Stimulated activated naive CD8-positive, alpha-beta T cell treated with anti-CD3 and anti-CD28 coated beads, Interleukin-15, amount 100 ng/mL, for 72 hours (primary cell): ENCODE measurements at places on chromosomes 3 and 15.

GRCh38 chr3:10142707-10143560 lies 1.4 kb downstream of the VHL start:
- peak; percentile 26 for DNase-seq

DNA sequence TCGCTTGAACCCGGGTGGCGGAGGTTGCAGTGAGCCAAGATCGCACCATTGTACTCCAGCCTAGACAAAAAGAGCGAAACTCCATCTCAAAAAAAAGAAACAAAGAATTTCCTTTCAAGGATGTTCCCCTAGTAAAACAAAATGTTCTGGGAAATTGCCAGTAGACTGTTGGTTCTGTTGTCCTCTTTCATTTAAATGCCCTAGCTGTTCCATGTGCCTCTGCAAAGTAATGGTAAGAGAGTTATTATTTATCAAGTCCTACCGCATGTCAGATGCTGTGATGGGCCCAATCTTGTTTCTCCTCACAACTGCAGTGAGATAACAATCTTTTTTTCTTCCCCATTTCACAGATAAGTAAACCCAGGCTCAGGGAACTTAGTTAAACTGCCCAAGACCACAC lies 254.3 kb upstream of the TPM1 start:
- no peak for DNase-seq

GRCh38 chr3:79983118-79983517 lies 215.3 kb upstream of the ROBO1 start:
- DNase-seq = no peak

- DNase-seq = no peak
Observed at GRCh38 chr3:128081846-128082245, 29.6 kb downstream of the SEC61A1 start.

GRCh38 chr3:29281344-29282241 lies 722 bp downstream of the RBMS3 start:
- DNase-seq = no peak

GRCh38 chr3:29214009-29214658 lies 66.7 kb upstream of the RBMS3 start:
- no peak for DNase-seq

GRCh38 chr15:67806536-67806935 lies 18.8 kb upstream of the SKOR1 start:
- DNase-seq = no peak

- DNase-seq = no peak
Observed at GRCh38 chr3:177352424-177352823, 155.1 kb upstream of the TBL1XR1 start.

DNA sequence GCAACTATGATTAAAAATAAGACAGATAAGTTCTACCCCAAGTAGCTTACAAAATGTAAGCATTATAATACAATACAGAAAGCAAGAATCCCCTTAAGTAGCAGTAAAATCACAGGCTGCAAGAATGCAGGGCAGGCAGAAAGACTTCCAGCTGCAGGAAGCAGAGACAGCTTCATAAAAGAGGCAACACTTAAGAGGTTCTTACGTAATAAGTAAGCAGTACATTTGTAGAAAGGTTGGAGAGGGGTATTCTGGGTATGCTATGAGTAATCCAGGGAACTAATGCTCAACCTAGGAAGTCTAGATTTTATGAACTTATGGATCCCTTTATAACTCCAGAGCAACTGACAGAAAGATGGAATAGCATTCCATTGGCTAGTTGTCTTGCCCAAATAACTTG lies 151.6 kb downstream of the IL5RA start:
- DNase-seq = no peak

DNA sequence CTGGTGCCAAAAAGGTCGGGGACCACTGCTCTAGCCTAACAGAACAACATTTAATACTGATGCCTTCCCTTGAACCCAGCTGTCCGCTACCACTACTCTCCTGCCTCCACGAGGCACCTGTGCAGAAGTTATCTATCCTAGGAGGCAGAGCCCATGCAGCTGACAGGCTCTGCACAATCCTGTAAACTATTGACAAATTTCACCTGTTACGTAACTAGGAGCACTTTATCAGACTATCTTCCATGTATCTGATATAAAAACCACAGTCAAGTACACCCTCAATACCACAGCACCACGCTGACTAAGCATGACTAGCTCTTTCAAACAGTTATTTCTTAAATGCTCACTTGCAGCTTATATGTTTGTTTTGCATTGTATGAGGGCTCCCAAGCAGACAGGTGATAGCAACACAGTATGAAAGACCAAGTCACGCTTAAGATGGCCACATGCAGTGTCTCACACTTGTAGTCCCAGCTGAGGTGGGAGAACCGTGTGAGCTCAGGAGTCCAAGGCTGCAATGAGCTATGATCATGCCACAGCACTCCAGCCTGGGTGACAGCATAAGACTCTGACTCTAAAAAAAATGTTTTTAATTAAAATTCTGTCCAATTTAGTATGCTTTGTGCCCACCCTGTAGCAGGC lies 4.5 kb upstream of the IL17RC start:
- DNase-seq = no peak

- no peak for DNase-seq
Observed at GRCh38 chr3:58588030-58588614, 10.9 kb upstream of the FAM107A start.

DNA sequence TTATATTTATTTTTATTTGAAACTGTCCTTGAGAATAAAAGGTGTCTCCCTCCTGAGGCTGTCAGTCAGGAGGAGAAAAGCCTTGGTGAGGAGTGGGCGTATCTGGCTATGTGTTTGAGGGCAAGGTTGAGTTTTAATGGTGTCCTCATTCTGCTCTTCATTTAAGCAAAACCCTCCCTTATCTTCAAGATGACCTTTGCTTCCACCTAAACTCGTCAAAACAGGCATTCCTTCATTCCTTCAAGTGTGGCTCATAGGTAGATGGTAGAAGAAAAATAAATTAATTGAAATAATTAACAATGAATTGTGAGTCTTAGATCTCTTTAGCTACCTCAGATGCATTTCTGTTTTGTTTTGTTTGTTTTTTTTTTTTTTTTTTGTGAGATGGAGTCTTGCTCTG lies 39.4 kb upstream of the ATOSA start:
- DNase-seq = no peak

GRCh38 chr3:12751571-12751970 lies 7.5 kb downstream of the TMEM40 start:
- DNase-seq = no peak

DNA sequence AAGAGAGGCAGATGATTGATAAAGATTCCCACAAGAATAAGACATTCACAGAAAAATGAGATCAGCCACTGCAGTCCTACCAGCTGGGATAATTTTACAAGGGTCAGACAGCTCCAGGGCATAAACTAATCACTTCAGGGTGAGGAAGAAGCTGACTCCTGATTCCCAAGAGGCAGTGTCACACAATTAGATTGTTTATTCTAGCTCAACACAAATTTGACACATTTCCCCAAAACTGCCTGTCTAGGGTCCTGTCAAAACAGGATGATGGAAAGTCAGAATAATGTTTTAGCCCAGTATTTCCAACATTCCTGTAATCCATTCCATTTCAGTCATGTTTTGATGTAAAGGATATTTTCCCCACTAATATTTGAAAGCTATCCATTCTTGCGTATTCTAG lies 110.8 kb downstream of the TNIK start:
- DNase-seq = no peak

- no peak for DNase-seq
Observed at GRCh38 chr3:134364061-134364935, 9.9 kb downstream of the AMOTL2 start.

DNA sequence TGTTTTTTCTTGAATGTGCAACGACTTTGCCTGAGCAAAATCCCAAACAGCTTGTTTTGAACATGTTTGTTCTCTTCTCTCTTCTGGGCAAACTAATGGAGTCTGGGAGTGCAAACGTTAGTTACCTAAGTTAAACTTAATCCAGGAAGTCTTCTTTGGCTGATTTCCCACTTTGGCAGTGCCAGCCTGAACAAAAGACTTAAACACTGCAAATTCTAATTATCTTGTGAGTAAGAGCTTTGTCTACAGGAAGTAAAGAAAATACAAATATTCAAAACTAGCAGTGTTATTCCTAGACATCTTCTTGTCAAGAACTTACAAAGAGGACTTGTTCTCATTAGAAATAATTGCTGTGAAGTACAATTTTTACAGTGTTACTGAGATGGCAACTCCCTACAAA lies 16.7 kb upstream of the DENND6A start:
- no peak for DNase-seq

DNA sequence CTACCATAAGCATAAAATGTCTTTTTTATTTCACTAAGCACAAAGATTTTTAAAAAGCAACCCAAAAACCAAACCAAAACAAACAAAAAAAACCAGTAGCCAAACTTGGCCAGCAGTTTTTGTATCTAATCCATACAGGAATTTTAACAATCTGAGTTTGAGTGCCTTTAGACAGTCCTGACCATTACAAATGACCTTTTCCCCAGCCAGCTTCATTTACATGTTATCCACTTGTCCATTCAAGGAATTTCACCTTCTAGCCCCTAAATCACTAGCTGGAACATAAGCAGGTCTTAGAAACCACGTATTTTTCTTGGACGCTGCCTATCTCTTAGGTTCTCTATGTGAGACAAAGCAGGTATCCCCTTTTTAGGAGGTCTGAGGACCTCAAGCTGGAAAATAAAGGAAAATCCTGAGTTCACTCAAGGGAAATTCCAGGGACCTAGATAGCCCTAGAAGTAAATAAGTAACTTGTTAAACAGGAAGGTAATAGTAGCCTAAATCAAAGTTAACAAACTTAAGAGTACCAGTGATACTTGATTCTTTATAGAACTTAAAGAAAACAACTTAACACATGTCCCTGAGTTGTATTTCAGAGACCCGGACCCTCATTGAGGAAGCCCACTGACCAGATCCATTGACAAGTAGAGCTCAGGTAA lies 34.2 kb downstream of the CIP2A start:
- DNase-seq = no peak

- DNase-seq = no peak
Observed at GRCh38 chr3:99720985-99721632, 82.7 kb downstream of the COL8A1 start.

DNA sequence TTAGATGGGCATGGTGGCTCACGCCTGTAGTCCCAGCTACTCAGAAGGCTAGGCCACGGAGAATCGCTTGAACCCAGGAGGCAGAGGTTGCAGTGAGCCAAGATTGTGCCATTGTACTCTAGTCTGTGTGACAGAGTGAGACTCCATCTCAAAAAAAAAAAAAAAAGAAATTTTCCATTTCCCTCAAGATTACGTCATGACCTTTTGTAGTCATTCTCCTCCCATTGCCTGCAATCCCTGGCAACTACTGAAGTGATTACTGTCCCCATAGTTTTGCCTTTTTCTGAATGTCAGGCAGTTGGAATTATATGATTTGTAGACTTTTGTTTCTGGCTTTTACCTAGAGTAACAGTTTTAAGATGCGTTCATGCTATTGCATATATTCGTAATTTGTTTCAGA lies 28.0 kb downstream of the WDR76 start:
- DNase-seq = no peak

GRCh38 chr3:184380627-184381260 lies 890 bp downstream of the CHRD start:
- DNase-seq = no peak

DNA sequence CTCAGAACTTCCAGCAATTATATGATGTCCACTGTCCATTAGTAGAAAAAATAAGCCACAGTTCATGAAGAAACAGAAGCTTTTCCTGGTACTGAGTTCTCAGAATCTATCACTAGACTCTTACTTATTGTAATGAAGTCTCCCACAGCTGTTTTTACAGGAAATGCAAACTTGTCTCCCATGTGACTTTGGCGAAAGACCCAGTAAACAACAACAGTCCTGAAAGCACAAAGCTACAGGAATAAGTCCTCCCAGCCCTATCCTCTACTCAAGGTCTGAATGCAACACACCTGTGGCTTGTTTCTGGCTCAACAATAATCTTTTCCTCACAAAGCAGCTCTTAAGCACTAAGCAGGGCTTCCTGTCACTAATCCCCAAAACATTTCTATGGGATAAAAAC lies 55.9 kb downstream of the EOMES start:
- DNase-seq = no peak

GRCh38 chr3:38834110-38834509 lies 18.1 kb upstream of the SCN10A start:
- peak; percentile 69 for DNase-seq

DNA sequence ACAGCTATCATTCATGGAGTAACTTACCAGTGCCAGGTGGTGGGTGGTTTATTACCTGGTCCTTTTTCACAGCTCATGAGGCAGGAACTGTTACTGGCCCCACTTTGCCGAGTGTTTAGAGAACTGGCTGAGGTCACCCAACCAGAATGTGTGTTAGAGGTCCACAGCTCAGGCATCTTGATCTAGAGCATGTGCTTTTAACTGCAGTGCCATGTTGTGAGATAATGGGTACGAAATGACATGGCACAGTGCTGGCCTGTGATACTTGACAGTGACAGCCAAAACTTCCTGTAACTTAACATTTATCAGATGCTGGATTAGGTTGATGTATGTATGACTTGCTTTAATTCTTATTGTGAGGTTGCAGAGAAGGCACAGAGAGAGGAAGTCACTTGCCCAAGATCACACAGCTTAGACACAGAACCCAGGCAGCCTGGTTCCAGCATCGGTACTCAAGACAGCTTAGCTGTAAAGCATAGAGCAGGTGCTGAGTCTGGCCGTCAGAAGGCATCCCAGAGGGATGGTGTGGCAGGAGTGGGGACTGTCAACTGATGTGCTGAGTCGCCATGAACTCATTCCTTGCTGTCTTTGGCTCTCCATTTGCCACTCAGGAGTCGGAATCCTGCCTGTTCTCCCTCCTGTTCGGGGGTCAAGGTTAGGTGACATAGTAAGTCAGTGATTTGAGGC lies 9.6 kb downstream of the MCM2 start:
- DNase-seq = no peak

DNA sequence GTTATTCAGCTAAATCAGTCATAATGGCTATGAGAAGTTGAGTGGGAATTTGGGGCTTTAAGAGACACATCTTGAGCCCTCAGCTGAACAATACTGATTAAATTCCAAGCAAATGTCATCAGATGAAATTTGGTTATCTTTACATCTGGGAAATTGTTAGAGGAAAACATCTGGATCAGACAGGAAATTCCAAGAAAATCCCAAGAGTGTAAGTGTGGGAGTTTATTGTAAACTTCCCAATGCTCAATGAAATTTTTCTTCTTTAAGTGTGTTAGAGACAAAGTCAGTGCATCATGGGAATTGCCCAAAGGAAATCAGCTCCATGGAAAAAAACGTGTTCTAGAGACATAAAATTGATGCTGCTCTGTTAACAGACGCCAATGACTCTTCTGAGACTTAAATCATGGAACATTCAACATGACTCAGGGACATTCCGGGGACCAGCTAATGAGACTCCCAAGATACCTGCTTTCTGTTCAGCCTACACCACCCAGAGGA lies 19.8 kb upstream of the DCLK3 start:
- DNase-seq = no peak
